ENCODE measurements at places on chromosomes 16 and 17.
A peak's percentile ranks its signal among the peaks of the same experiment; 100 is the strongest.

DNA sequence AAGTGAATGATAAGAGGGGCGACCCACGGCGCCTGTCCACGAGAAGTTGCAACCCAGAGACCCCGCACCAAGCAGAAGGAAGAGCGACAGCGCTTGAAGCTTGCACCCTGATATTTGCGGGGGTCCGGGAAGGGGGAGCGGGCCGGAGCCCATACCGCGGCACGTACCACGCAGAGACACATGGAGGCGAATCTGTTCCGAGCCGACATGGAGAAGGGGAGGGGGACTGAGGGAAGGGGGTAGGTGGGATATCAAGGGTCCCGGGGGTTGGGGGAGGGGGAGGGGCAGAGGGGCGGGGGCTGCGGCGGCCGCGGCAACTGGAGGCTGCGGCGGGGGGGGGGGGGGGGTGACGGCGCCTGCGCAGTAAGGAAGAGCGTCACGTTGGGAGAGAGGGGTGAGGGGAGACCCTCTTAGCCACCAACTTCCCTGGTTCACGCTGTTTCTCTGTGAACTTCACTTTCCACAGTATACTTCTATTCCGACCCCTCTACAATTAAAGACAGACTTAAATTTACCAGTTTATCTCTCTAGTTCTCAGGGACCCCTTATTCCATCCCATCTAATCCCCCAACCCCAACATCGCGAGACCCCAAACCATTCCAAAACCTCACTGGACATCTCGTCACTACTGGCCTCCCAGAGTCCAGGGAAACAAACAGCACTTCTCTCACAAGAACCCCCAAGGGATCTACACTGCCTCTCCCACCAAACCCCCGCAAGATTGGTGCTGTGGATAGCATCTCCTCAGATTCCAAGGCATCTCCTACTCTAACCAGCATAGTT lies 8.0 kb downstream of the DLG4 start:
- DNase-seq = no peak

GRCh38 chr17:60421273-60422161 lies 772 bp upstream of the CHCT1 start:
- peak; percentile 62 for DNase-seq

- DNase-seq = no peak
Measured at GRCh38 chr17:32355649-32356377, 5.9 kb downstream of the ZNF207 start.

DNA sequence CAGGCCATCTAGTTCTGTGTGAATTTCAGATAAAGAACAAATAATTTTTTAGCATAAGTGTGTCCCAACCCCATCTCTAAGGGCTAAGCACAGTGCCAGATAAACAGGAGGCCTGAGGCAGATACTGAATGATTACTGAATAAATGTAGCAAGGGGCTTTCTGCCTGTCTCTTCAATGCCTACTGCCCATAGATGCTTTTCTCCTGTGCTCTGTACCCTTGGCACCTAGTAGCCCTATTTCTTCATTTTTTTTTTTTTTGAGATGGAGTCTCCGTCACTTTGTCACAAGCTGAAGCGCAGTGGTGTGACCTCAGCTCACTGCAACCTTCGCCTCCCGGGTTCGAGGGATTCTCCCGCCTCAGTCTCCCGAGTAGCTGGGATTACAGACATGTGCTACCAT lies 25.3 kb downstream of the IGFBP4 start:
- no peak for DNase-seq

DNA sequence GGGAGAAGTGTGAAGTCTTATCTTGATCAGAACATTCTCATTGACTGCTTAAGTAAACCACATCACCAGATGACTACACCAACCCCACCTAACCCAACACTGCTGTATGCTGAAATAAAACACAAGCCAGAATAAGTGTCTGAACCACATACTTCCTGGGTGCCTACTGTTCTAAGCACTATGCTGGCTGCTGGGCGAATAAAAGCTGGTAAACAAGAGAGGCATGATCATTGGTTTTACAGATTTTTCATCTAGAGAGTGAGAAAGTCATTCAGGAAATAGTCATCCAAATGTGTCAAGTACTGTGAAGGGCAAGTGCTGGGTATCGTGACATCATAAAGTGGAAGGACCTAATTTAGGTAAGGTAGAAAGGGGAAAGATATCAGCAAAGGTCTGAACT lies 199.0 kb upstream of the SOX9 start:
- DNase-seq = no peak

- no peak for DNase-seq
Measured at GRCh38 chr16:30656974-30657865, 1.0 kb upstream of the FBRS start.

DNA sequence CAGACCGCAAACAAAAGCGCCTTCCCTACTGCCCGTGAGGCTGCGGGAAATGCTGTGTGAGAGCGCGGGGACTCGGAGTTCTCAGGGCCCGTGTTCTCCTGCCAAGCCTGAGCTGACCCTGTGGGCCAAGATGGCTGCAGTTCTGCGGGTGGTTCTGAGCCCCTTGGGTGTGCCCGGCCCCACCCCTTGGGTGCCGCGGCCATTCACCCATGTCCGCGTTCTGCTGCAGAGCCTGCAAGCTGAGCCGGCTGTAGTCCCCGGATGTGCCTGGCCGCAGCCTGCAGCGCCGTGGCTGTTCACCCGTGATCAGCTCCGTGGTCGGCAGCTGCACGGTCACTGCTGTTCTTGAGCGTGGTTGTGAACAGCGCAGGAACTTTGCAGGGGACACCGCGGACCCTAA lies 20.0 kb downstream of the ACSF3 start:
- no peak for DNase-seq

GRCh38 chr16:71635632-71636031 lies 9.6 kb downstream of the MARVELD3 start:
- no peak for DNase-seq

- DNase-seq = no peak
Measured at GRCh38 chr16:69193855-69194254, 6.9 kb downstream of the SNTB2 start.

DNA sequence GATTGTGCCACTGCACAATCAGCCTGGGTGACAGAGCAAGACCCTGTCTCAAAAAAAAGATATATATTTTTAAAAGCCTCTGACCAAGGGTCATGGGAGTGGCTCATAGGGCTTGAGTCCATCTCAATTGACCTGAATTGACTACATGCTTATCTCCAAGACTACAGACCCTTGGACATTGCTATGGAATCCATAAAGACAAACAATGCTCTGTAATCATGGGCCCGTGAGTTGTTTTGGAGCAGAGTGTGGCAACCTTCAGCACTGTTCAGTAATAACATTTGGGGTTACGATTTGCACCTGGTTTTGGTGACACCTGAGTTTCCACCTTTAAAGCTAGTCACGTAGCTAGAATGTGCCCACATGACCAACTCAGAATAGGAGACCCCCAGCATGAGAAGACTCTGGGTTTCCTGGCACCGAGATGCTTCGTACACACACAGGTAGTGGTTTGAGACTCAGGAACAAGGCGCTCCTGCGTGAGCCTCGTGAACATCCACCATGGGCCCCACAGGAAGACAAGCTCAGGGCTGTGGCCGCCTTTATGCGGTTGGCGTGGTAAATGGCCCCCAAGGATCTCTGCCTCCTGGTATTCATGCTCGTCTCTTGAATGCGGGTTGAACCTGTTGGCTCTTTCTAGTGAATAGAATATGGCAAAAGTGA lies 66.6 kb upstream of the RPH3AL start:
- DNase-seq = peak; percentile 59

DNA sequence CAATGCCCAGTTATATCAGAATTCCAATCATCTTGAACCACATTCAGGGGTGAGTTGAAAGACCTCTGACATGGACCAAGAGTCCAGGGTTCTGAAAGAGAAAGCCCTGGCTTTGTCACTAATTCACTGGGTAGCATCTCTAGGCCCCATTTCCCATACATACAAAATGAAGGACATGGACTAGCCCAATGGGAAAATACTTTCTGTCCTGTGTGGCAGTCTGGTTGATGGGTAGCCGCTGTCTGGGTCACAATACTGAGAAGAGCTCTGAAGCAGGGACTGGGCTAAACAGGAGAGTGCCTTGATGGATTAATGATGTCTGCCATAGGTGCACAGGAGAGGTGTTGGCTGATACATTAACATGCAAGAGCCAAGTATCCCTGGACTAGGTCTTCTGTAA lies 214.3 kb downstream of the RAB11FIP4 start:
- no peak for DNase-seq

DNA sequence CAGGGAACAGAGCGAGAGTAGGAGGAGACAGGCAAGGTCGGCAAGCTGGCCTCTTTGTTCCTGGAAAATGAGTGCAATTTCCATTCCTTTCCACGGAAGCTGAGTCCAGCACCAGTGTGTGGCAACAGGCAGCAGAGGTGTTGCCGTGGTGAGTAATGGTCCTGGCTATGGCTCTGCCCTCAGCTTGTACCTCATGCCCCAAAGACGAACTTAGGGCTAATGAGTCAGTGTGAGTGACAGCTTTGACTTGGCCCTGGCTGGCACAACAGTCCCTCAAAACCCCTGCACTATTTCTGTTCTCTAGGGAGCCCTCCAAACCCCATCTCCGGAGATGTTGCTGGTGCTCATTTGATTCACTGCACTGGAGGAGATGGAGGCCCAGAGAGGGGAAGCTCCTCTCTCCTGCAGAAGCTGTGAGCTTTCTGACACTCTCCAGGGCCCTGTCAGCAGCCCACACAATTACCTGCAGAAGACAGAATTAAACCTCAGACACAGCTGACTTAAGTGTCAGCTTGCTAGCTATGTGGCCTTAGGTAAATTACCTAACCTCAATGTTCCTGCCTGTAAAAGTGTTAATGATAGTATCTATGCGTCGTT lies 129.9 kb downstream of the TMEM132E start:
- DNase-seq = no peak

DNA sequence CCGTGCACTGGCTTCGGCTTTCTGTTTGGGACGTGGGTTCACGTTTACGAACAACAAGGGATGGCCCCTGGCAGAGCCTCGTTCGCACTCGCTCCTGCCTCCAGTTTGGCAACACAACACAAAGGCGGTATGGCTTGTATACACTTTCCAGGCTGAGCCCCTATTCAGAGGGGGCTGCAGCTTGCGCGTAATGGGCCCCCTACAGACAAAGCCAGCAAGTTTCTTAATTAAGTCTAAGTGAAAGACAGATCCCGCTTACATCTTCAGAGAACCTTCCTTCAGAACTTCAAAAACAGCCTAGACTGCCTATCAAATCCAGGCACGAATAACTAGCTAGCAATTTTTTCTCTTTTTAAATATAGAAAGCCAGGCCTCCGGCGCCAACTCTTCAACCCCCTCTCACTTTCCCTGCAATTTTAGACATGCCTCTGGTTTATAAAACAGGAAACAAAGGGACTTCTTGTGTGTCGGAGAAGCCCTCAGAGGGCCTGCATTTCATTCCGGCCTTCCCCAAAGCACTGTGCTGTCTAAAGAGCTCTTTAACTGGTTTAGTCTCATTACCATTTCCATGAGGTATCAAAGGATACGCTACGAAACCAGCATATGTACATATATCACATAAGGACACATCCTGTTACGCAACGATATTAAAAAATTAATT lies 244.9 kb downstream of the STX8 start:
- DNase-seq = no peak

DNA sequence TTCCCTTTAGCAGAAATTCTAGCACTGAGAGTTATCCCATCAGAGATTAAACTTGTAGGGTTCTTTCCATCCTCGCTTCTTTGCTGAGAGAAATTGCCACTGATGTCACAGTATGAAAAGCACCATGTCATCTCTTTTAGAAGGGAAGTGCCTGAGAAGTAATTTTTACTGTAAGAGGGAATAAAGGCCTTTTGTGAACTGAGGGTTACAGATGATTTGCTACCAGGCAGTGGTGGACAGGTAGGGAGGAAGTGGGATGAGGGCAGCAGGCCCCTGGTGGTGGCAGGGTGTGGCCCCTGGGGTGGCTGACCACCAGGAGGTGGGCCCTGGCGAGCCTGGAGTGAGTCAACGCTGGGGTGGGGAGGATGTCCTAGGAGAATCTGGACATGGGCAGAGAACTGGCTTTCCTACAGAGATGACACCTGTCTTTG lies 6.4 kb upstream of the MILR1 start:
- no peak for DNase-seq

- no peak for DNase-seq
Measured at GRCh38 chr16:13919330-13919682, 648 bp upstream of the ERCC4 start.

- DNase-seq = no peak
Measured at GRCh38 chr17:29150161-29150560, 30.0 kb downstream of the MYO18A start.

DNA sequence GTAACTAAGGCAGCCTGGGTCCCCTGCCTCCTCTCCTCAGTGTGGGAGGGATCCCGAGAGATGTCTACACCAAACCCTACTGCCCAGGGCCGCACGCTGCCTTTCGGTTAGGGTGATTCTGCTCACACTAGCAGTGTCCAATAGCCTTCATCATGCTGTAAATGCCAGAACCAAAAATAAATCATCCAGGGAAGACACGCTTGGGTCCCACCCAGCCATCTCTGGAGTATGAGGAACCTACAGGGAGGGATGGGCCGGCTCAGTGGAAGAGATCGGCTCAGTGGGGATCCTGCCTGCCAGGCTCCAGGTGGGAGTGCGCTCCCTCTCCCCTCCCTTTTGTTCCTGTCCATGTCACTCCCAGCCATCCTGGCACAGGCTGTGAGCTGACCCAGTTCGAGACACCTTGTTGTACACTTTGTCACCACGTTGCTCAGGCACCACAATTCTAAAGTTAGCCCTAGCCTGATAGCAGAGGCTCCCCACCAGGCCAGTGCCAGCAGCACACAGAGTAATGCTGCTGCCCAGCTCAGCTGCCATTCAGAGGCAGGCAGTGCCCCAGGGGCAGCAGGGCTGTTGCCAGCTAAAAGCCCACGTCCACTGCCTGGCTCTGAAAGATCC lies 24.5 kb downstream of the PEMT start:
- no peak for DNase-seq

DNA sequence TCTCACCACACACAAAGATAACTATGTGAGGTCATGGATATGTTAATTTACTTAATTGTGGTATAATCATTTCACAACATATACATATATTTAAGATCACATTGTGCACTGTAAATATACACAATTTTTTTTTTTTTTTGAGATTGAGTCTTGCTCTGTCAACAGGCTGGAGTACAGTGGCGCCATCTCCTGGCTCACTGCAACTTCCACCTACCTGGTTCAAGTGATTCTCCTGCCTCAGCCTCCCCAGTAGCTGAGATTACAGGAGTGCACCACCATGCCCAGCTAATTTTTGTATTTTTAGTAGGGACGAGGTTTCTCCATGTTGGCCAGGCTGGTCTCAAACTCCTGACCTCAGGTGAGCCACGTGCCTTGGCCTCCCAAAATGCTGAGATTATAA lies 11.5 kb upstream of the PRSS54 start:
- DNase-seq = peak; percentile 19

GRCh38 chr16:59469266-59469665 lies 735.1 kb upstream of the GOT2 start:
- DNase-seq = no peak

DNA sequence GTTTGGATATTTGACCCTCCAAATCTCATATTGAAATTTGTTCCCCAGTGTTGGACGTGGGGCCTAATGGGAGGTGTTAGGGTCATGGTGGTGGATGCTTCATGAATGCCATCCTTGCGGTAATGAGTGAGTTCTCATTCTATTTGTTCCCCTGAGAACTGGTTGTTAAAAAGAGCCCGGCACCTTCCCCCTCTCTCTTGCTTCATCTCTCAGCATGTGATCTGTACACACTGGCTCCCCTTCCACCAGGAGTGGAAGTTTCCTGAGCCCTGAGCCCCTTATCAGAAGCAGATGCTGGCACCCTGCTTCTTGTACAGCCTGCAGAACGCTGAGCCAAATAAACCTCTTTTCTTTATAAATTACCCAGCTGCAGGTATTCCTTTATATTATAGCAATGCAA lies 25.6 kb downstream of the PIK3R6 start:
- DNase-seq = no peak

Measured in T-cell (primary cell).